Stimulated activated CD8-positive, alpha-beta memory T cell treated with anti-CD3 and anti-CD28 coated beads, Interleukin-4, amount 100 ng/mL, for 1 hour (primary cell): ENCODE measurements at places on chromosomes 16 and 17.

DNA sequence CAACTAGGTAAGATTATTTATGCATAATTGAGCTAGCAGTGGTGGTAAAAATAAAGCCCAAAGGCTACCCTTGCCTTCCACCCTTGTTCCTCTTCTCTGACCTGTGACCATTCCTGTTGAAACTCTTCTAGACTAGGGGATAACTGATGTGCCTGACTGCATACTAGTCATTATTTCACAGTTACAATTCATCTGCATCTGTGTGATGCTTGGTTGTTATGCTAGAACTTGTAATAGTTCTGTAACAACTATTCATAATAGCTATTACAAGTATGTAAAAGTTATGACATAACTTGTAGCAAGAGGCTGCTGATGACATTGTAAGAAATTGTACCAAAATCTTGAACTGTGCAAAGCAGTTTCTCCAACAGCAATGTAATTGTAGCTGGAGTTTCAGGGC, 2.4 kb upstream of the VAC14 start:
- no peak for DNase-seq

DNA sequence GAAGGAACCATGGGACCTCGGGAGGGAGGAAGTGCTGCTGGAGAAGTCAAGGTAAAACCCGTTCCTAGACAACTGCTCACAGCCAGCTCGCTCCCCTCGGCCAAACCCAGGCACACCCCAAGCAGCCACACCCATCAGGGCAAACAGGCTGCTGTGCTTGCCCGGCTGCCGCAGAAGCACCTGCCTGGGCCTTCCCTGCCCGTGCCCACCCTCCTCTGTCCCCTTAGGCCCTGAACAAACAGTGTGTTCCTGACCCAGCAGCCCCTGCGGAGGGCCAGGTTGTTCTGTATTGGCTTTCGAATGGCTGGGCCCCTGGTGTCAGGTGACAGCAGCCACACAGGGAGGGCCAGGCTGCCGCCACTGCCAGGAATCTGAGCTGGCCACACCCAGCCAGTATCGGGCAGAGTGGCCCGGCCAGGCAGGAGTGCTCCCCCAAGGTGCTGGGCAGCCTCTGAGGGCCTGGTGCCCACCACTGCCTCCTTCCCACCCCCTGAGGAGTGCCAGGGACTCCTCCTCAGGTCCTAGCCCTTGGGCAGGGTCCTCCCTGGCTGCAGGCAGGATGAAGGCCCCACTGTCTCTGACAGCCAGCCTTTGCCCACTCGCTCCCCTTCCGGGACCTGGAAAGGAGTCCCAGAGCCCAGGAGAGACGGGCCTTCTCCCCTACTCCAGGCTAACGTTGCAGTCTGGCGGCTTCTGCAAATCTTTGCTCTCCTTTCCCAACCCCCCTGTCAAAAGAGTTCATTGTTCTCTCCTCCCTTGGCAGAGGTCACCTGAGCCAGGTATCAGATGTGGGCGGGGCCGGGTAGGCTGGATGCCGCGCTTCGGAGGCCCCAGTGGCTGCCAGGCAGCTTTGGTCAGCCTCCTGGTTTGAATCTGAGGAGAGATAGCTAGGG, 24.0 kb downstream of the LLGL2 start:
- DNase-seq, result no peak

- no peak for DNase-seq
Observed at GRCh38 chr17:78472035-78472905, 93.8 kb downstream of the PGS1 start.

GRCh38 chr17:75778861-75779249, 5.8 kb upstream of the UNK start:
- no peak for DNase-seq

DNA sequence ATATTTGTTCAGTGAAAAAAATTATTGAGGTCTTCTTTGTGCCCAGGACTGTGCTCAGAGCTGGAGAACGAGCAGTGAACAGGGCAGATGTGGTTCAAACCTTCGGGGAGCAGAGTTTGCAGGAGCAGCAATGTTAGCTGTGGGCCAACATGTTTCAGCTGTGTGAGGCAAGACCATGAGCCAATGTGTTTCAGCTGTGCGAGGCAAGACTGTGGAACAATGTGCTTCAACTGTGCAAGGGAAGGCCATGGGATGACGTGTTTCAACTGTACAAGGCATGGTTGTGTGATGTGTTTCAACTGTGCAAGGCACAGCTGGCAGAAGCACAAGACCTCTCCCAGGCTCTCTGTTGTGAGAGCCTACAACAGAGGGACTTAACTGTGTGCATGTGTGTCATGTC, 35.2 kb upstream of the SDK2 start:
- no peak for DNase-seq

DNA sequence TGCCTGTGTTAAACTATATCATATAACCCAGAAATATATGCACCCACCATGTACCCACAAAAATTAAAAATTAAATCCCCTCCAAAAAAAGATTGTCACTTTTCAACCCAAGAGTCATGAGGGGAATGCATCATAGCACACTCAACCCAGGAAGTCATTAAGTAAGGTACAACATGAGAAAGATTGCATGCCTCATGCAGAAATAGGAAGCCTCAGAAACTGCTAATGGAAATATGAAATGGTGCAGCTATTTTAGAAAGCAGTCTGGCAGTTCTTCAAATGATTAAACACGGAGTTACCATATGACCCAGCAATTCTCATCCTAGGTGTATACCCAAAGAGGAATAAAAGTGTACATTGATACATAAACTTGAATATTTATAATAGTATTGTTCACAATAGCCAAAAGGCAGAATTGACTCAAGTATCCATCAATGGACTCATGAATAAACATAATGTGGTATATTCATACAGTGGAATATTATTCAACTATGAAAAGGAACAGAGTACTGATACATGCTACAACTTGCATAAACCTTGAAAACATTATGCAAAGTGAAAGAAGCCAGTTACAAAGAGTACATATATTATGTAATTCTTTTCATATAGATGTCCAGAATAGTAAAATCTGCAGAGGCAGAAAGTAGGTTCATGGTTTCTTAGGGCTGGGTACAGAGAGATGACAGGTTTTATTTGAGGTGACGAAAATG, 70.4 kb downstream of the TMEM100 start:
- no peak for DNase-seq

- DNase-seq, result no peak
Observed at GRCh38 chr16:26316683-26317464, 625.1 kb downstream of the HS3ST4 start.

GRCh38 chr16:75237398-75238131, 13.9 kb downstream of the BCAR1 start:
- no peak for DNase-seq

DNA sequence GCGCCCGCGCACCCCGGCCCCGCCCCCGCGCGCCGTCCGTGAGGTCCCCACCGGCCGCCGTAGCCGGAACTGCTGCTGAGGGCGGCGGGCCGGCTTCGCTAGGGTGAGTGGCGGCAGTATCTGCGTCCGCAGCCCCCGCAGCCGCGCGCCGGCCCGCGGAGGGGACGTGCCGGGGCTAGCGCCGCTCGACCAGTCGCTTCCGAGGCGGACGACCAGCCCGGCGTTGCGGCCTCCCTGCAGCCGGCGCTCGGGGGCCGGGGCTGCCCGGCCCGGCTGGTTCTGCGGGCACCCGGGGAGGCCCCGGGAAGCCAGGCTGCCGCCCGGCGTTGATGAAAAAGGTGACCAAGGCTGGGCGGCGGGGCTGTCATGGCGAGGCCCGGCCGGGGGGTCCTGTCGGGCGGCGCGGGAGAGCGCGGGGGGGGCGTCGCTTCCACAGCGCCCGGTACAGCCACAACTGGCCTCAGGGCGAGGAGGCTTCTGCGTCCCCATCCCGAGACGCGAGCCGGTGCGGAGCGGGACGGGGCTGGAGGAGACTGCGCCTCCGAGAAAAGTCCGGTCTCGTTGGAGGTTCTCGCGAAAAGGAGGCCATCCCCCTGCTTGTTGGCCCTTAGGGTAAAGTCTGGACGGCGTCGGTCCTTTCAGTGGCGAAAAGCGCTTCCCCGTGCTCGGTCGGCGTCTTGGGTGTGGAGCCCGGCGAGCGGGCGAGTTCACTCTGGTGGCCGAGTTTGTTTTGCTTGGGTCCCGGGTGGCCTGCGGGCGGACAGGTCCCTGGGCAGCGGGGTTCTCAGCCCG, at the start of gene CRAMP1:
TSS of gene CRAMP1 (plus strand) at position 41 of the 792 bp plus-strand sequence. CDS start 2,280 bp downstream, outside the sequence.
- no peak for DNase-seq

DNA sequence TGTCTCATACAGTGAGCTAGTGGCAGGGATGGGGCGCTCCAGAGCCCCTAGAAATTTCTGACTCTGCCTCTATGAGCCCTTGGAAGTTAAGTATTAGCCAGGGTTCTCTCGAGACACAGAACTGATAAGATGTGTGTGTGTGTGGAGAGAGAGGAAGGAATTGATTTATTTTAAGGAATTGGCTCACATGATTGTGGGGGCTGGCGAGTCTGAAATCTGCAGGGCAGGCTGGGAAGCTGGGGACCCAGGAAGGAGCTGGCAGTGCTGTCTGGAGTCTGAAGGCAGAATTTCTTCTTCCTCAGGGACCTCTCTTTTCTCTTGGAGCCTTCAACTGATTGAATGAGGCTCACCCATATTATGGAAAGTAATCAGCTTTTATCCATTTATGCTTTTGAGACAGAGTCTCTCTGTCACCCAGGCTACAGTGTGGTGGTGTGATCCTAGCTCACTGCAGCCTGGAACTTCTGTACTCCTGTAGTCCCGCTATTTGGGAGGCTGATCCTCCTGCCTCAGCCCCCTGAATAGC, 16.8 kb downstream of the LRRC75A start:
- no peak for DNase-seq

- DNase-seq, result no peak
Observed at GRCh38 chr16:58306327-58306726, 11.5 kb upstream of the PRSS54 start.

GRCh38 chr16:17273142-17273561, 197.6 kb downstream of the XYLT1 start:
- DNase-seq, result no peak
